Fibroblast of lung (primary cell): ENCODE measurements at places on chromosomes 12 and 14. TPM values are rescaled to one million over a fixed set of nuclear protein-coding genes. Genes with fewer than 3 reads are reported as not detected.

DNA sequence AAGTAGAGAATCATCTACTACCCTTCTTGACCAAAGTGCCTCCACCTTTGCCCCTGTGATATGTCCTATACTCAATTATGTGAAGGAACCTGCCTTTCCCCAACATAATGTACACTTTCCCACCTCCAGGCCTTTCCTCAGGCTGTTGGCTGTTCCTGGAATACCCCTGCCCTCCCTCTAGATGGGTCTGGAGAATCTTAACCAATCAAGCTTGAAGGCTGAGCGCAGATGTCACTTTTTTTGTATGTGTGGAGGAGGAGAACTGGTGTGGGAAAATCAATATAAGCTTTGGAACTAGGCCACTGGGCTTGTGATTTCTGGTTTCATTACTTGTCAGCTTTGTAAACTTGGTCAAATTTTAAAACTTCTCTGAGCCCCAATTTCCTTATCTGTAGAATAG is 4.7 kb downstream of the BMAL2 start:
- no peak for DNase-seq

DNA sequence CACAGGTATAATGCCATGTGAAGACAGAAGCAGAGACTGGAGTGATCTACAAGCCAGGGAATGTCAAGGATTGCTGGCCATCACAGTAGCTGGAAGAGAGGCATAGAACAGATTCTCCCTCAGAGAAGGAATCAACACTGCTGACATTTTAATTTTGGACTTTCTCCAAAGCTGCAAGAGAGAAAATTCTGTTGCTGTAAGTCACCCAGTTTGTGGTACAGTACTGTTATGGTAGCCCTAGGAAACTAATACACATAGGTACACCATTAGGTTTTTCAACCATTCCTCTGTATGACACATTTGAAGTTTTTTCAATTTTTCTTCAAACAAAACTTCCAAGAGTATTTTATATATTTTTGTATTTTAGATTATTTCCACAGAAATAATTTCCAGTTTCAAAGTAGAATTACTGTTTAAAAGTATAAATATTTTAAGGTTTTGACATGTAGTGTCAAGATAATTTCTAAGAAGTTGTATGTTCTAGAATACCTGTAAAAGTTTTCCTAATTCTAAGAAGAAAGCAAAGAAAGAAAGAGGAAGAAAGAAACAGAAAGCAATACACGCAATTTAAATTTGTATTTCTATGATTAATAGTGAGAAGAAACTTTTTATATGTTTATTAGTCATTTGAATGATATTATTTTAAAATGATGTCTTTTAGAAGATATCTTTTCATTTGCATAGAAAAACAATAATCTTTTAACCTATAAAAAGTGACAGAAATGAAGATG is 64.9 kb upstream of the CATSPERB start:
- DNase-seq = peak; percentile 34

DNA sequence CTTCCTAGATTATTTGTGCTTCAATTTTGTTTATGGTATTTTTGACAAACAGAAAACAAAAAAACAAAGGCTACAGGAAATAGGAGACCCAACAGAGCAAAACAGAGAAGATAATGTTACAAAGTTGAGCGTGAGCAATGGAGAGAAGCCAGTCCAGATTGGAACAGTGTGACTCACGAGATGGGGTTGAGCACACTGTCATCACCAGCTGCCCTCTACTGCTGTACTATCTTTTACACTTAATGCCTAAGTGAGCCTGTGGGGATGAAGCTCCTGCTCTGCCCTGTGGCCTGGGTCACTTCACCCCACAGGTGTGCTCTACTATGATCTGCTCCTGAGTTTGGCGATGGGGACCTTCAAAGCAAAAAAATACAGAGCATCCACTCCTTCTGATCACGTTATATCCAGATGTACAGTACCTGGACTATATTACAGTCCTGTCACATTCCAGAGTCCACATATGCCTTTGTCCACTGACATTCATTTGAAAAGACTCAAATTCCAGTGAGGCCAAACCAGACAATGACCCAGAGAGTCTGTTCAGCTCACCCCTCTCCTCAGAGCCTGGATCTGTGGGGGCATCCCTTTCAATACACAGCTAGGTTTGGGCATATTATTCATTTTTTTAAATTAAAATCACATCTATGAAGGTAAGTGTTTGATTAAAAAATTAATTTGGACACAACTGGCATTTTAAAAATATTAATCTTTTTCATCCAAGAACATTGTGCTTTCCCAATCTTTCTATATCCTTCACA is 4.4 kb downstream of the IPO8 start:
- peak; percentile 79 for DNase-seq

PTCSC3 gene
- polyA plus RNA-seq = not detected in 2 replicates

- DNase-seq = no peak
Measured at GRCh38 chr14:103362780-103363179, 22.4 kb upstream of the MARK3 start.

GRCh38 chr12:101018540-101018939 is 191.5 kb downstream of the SLC5A8 start:
- DNase-seq = peak; percentile 100

KRT7 gene
- polyA plus RNA-seq = 3.1 and 8.6 TPM in 2 replicates

DNA sequence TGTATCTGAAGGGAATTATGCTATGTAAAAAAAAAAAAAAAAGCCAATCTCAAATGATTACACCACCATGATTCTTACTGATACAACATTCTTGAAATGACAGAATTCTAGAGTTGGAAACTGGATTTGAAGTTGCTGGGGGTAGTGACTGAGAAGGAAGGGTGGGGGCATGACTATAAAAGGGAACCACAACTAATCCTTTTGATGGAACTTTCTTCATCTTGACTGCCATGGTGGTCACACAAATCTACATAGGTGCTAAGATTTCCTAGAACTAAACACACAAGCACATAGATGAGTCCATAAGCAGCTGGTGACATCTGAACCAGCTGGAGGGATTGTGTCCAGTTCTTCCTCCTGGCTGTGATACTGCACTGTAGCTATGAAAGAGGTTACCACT is 51.4 kb downstream of the CLMN start:
- DNase-seq = no peak

DNA sequence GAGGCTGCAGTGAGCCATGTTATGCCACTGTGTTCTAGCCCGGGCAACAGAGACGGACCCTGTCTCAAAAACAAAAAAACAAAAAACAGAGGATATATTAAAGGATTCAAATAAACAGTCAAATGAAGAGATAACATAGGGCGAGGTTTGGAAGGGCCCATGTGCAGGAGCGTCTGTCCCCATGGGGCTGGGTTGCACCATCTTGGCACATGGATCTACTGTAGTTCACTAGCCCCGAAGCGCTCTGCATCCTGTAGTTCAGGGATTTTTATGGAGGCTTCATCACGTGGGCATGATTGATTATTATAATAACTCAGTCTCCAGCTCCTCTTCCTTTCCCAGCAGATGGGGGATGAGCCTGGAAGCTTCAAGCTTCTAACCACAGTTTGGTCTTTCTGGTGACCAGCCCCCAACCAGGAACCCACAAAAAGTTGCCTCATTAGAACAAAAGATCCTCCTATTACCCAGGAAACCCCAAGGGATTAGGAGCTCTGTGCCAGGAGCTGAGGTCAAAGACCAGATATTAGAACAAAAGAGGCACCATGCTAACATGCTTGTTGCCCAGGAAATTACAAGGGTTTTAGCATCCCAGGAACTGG is 59.9 kb downstream of the HCAR2 start:
- no peak for DNase-seq
